Activated effector memory CD4-positive, alpha-beta T cell treated with anti-CD3 and anti-CD28 coated beads, Interleukin-2, amount 50 U/mL, for 16 hours (primary cell): ENCODE measurements at places on chromosomes 6 and 20.

DNA sequence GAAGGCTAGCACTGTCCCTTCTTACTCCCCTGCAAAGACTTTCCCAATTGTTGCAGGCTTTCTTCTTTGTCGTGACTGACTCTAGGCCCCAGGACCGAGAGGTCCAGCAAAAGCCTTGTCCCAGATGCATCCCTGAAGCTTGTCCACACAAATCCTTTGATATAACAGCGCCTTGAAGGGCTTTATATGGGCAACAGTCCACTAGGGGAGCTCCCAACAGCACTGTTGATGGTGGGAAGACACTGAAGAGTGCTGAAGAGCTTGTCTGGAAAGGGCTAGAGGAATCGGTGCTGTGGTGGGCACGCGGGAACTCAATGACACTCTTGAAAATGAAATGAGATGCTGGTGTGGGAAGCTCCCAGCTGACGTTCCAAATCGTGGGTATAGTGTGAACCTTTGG is 316.1 kb upstream of the CDH4 start:
- DNase-seq, result no peak

DNA sequence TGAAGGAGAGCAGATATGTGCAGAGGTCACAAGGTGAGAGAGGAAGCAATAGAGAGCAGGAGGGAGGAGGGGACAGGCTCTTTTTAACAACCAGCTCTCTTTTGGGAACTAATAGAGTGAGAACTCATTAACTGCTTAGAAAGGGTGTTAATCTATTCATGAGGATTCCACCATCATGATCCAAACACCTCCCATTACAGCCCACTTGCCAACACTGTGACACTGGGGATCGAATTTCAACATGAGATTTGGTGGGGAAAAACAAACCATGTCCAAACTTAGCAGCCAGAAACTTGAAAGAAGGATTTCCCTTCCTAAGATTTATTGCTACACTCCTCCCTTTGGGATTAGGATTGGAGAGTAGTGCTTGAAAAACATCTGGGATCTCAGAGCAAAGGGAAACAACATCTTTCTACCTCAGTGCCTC is 135.5 kb upstream of the PLCB4 start:
- no peak for DNase-seq

GRCh38 chr6:75279418-75279817 is 5.2 kb downstream of the TMEM30A start:
- no peak for DNase-seq

DNA sequence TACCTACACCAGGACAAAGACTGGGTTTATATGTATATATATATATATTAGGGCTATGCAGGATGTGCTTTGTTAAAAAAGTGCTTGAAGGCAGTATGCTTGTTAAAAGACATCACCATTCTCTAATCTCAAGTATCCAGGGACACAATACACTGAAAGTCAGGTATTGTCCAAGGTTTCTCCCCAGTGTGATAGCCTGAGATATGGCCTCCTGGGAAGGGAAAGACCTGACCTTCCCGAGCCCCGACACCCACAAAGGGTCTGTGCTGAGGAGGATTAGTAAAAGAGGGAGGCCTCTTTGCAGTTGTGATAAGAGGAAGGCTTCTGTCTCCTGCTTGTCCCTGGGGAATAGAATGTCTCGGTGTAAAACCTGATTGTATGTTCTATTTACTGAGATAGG is 156.9 kb downstream of the GPX5 start:
- DNase-seq, result no peak

DNA sequence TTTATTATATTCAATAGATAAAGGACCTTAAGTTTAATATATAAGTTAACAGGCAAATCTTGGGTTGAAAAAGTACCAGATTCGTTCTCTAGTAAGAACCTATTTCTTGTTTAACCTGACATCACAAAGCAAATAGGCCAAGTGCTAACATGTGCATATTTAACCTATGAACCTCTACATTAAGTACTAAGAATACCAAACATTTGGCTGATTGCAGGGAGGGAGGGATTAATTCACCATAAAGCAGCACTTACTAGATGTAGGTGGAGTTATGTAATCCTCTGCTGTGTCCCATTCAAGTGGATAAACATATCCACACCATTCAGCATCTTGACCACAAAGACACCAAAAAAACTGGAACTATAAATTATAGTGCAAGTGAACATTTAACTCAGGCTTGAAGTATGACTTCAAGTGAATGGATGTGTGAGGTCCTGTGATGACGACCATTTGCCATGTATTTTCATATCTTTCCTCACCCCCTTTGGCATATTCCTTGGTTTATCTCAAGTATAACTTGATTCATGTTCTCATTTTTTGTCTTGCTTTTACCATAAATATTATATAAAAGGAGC is 10.2 kb downstream of the STX11 start:
- no peak for DNase-seq

DNA sequence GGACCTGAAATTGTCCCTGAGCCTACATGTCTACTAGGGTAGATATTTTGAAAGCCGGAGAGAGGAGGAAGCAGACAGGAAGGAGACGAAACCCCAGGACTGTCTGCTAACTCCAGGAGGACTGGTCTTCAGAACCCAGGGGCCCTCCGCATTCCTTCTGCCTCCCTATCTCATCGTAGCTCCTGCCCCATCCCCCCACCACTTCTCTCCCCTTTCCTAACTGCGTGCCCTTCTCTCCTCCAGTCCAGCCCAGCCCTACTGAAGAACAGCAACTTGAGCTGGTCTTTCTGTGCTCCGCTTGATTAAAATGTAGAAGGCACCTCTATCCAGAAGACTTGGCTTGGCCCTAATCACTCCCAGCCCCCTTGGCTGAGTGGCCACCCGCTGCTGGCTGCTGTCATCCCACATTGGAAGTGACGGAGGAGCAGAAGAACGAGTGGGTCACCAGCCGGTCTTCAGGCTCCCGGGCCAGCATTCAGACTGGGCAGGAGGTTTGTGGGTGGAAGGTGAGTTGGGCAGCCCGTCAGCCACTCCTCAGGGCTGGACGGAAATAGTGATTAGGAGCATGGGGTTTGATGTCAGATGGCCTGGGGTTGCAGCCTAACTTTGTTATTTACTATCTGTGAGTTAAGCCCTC is 28.8 kb upstream of the ANGPT4 start:
- no peak for DNase-seq

DNA sequence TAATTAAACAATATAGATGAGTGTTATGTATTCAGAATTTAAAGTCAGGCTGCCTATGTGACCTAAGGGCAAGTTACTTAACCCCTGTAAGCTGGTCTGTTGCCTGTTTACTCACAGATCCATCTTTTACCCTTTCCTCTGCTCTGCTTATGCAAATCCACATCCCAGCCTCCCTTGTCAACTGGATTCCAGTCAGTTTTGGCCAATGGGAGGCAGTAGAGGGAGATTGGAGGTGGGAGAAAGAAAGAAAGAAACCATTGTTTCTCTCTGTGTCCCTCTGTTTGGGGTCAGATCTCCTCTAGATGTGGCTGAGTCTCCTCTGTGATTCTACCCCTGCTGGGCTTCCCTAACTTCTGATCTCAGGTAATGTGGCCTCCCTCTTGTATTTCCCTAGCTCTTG is 266.8 kb upstream of the PLN start:
- no peak for DNase-seq

DNA sequence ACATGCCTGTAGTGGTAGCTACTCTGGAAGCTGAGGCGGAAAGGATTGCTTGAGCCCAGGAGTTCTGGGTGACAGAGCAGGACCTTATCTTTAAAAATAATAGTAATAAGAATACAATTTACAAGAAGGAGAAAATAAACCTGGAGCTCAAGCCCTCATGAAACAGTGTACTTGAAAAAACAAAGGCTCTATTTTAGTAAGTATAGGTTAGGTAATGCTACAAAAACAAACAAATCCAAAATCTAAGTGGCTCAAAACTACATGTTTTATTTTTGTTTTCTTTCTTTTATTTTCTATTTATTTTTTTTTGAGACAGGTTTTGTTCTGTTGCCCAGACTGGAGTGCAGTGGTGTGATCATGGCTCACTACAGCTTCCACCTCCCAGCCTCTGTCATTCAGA is 57.6 kb upstream of the SLC23A2 start:
- no peak for DNase-seq

DNA sequence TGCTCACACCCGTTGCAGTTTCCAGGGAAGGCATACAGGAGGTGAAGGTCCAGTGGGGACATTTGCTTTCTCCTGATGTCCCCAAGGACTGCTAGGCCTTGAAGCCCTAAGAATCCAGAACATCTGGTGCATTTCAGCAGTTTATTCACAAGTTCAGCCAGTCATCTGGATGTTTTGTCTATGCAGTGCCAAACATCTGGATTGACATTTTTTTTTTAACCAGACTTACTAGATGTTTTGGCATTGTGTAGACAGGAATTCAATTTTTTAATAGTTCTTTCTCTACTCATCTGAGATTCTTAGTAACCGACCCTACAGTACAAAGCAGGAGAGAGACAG is 256.2 kb downstream of the CLIC5 start:
- no peak for DNase-seq

DNA sequence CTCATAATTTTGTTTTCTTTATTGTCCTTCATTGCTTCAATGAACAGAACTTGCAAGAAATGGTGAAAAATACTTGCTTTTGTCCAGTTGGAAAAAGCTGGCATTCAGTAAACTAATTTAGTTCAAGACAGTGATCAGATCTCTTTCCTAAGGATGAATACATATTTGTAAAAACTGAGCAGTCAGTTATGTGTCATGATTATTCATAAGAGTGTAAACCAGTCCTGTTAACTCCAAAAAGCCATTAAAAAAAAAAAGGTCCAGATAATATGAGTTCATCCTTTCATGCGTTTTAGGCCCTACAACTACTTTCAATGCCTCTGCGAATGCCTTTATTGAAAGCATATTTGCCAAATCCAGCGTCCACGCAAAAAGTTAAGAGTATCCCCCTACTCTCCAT is 609 bp downstream of the PGM3 start:
- DNase-seq, result no peak

- DNase-seq, result no peak
Measured at GRCh38 chr6:49565855-49566254, 15.4 kb downstream of the C6orf141 start.

- DNase-seq, result no peak
Measured at GRCh38 chr6:147711476-147711875, 203.0 kb downstream of the SAMD5 start.
